Activated T-cell treated with anti-CD3 and anti-CD28 coated beads, Interleukin-2, amount 50 U/mL, for 72 hours (primary cell): ENCODE measurements at places on chromosomes 11 and 22. TPM values are rescaled to one million over a fixed set of nuclear protein-coding genes. Genes with fewer than 3 reads are reported as not detected.

DNA sequence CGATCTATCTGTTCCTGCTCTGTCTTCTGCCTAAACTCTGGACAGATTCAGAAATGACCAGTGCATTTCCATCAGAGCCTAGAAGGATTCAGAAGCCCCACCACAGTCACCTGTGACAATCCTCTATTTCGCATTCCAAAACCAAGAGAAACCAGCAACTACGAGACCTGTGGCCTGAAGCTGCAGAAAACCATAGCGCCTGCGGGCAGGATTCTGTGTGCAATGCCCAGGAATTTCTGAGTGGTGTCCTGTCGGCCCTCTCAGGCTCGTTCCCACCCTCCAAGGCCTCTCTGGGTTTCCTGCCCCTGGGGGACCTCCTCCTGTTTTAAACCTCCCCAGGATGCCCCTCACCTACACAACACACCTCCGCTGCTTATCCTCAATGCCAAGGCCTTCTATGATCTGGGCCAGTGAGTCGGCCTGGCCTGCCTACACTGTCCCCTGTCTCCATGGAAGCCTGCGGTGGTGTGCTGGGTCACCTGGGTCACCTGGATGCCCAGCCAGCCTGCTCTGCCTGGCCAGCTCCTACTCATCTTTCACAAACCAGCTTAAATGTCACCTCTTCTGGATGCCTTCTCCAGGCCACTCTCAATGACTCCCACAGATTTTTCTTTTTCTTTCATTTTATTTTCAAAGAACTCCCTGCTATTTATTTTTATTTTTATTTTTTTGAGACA lies 198.3 kb downstream of the CEP164 start:
- H3K4me1 ChIP-seq, result no peaks in the 10 kb centered on the region
- no peak overlapping the region for H3K27ac ChIP-seq
- DNase-seq, result no peak
- no peaks in the 10 kb centered on the region for H3K27me3 ChIP-seq

GRCh38 chr11:117199053-117199915 lies at the start of gene TAGLN:
Gene TAGLN, plus strand, starts transcription at chr11:117199370. Its CDS starts 3,644 bp downstream, at chr11:117203014.
- no peaks in the 10 kb centered on the region for H3K4me1 ChIP-seq
- DNase-seq, result no peak
- peaks cover 1% of the 10 kb centered on the region for H3K36me3 ChIP-seq

DNA sequence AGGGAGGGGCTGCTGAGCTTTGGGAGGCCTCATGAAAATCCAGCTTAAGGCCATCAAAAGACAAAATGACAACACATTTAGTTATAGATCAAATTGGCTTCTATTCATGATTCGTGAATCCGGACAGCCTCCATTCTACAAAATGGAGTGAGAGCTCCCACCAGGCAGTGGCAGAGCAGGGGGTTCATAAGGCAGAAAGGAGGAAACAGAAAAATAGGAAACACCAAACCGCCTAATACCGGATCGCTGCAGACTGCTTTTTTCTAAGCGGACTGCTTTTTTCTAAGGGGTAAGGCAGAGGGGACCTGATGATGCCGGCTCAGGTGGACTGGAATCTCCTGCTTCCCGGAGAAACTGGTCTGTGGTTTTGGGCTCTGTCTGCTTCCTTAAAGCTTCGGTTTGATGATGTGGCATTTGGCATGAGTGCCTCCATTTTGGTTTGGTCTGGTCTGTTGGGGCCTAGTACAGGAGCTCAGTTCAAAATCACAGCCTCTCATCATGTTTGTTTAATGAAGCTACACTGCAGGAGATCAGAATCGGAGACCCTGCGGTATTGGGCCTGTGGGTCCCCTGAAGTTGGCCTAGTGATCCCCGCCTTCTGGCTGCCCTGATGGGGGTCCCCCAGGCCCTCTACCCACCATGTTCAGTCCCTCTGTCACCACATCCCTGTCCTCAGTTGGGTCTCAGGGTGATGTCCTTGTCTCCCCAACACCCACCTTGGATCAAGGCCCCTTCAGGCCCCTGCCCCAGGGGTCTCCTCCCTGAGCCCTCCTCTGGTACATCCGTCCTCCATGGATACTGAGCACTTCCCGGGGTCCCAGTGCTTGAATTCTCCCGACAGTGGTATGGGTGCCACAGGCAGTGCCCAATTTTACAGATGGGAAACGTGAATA lies 1.2 kb downstream of the ALDH3B1 start:
- H3K4me1 ChIP-seq, result no peaks in the 10 kb centered on the region
- H3K27me3 ChIP-seq, result no peaks in the 10 kb centered on the region
- DNase-seq, result no peak
- no peak overlapping the region for H3K4me3 ChIP-seq

- no peak overlapping the region for H3K27ac ChIP-seq
- no peaks in the 10 kb centered on the region for H3K36me3 ChIP-seq
- H3K27me3 ChIP-seq, result no peaks in the 10 kb centered on the region
- no peak for DNase-seq
- no peak overlapping the region for H3K4me3 ChIP-seq
- H3K4me1 ChIP-seq, result no peaks in the 10 kb centered on the region
These were observed 459.9 kb upstream of the CCDC179 start for GRCh38 chr11:23320131-23320530.

GRCh38 chr11:34379539-34379938 lies 21.7 kb upstream of the ABTB2 start:
- peaks cover 6% of the 10 kb centered on the region for H3K4me1 ChIP-seq
- H3K36me3 ChIP-seq, result peaks cover 16% of the 10 kb centered on the region
- no peak for DNase-seq
- H3K27ac ChIP-seq, result no peak overlapping the region
- H3K27me3 ChIP-seq, result peaks cover 24% of the 10 kb centered on the region

DNA sequence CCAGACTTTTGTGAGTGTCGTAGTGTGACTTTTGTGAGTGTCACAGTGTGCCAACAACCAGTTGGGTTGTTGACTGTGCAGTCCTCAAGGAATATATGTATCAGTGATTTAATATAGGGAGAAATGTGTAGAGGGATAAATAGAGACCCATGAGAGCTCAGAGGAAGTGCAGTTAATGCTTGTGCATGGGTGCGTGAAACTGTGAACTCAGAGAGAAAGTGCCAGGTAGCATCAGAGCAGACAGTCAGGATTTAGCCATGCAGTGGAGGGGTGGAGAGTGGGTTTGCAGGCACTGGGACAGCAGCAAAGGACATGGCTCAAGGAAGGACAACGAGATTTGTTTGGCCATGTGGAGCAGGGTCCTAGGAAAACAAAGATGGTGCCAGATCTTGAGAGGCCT lies 33.6 kb downstream of the YWHAH start:
- H3K27ac ChIP-seq, result no peak overlapping the region
- no peaks in the 10 kb centered on the region for H3K36me3 ChIP-seq
- no peak for DNase-seq
- peaks cover 7% of the 10 kb centered on the region for H3K4me1 ChIP-seq
- H3K4me3 ChIP-seq, result no peak overlapping the region

GRCh38 chr11:7531011-7531410 lies 17.2 kb downstream of the PPFIBP2 start:
- no peak for DNase-seq
- H3K36me3 ChIP-seq, result no peaks in the 10 kb centered on the region
- H3K4me1 ChIP-seq, result peaks cover 66% of the 10 kb centered on the region

DNA sequence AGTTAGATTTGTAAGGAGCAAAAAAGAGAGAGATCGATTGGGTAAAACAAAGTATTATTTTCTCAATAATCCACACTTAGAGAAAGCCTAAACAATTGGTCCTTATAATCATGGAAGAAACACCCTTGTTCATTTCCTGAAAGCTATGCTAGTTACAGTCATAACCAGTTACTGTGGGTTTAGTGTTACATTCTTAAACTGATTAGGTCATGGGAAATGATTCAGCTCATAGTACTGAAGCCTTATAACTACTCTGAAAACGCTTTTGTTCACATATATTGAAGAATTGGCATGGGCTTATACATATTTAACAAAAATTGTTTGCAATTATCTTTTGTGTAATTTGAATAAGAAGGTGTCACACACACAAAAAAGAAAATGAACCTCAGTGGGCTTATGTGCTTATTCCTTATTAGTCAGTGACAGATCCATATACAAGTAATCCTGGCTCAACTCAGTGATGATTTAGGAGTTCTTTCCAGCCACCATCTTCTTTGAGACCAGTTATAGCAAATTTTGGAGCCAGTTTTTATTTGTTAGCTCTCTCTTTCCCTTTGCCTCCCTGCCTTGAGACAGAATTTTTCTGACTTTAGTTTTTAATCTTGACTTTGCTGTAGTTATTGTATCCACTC lies 198.5 kb upstream of the CTSC start:
- no peak for DNase-seq
- H3K4me1 ChIP-seq, result peaks cover 26% of the 10 kb centered on the region
- peaks cover 4% of the 10 kb centered on the region for H3K36me3 ChIP-seq
- H3K4me3 ChIP-seq, result peak overlapping the region; percentile 21
- H3K27ac ChIP-seq, result peak overlapping the region; percentile 59
- H3K27me3 ChIP-seq, result peaks cover 27% of the 10 kb centered on the region

DNA sequence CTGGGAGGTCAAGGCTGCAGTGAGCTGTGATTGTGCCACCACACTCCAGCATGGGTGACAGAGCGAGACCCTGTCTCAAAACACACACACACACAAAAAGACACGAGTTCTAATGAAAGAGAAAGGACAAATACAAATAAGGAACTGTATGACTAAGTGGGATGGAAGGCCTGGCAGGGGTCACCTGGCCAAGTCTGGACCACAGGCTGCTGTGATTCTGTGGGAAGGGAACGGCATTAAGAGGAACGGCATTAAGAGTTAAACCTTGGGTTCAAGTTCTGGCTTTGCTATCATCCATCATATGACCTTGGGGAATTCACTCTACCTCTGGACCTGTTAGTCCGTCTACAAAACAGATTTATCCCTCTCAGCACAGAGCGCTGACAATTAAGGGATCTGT lies 47.7 kb downstream of the LRFN4 start:
- H3K27ac ChIP-seq, result no peak overlapping the region
- H3K4me3 ChIP-seq, result no peak overlapping the region
- H3K36me3 ChIP-seq, result no peaks in the 10 kb centered on the region
- DNase-seq, result no peak
- no peaks in the 10 kb centered on the region for H3K27me3 ChIP-seq

GRCh38 chr11:117663414-117663813 lies 133.6 kb downstream of the DSCAML1 start:
- H3K36me3 ChIP-seq, result no peaks in the 10 kb centered on the region
- H3K4me1 ChIP-seq, result no peaks in the 10 kb centered on the region
- peaks cover 7% of the 10 kb centered on the region for H3K27me3 ChIP-seq
- H3K27ac ChIP-seq, result no peak overlapping the region

Gene TTC36
- total RNA-seq, result 1.4 TPM

DNA sequence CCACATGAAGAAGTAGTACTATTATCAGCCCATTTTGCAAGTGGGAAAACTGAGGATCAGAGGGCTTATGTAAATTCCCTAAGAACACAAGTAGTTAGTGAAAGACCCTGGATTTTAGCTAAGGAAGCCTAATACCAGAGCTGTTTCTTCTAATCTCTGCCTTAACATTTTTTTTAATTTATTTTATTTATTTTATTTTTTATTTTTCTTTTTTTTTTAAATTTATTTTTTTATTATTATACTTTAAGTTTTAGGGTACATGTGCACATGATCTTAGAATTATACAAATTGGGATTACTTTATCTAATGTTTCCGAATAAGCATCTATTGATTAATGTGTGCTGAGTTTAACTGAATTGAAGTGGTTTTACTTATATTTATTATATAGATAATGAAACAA lies 1015.3 kb downstream of the LRRC4C start:
- no peaks in the 10 kb centered on the region for H3K27me3 ChIP-seq
- no peak overlapping the region for H3K4me3 ChIP-seq
- no peaks in the 10 kb centered on the region for H3K4me1 ChIP-seq
- DNase-seq, result no peak
- H3K27ac ChIP-seq, result no peak overlapping the region
- peaks cover 5% of the 10 kb centered on the region for H3K36me3 ChIP-seq

GRCh38 chr11:116122697-116123472 lies 618.7 kb upstream of the CADM1 start:
- H3K27ac ChIP-seq, result no peak overlapping the region
- no peak overlapping the region for H3K4me3 ChIP-seq
- no peak for DNase-seq
- H3K4me1 ChIP-seq, result no peaks in the 10 kb centered on the region

- peak; percentile 67 for DNase-seq
- H3K4me3 ChIP-seq, result no peak overlapping the region
- H3K27me3 ChIP-seq, result peaks cover 15% of the 10 kb centered on the region
These were observed 8.6 kb upstream of the UPB1 start for GRCh38 chr22:24486501-24486921.

Gene C11orf21
- 16.6 TPM for total RNA-seq

GRCh38 chr11:87150936-87151335 lies 113.2 kb downstream of the TMEM135 start:
- H3K4me1 ChIP-seq, result peaks cover 6% of the 10 kb centered on the region
- no peak overlapping the region for H3K27ac ChIP-seq
- H3K27me3 ChIP-seq, result no peaks in the 10 kb centered on the region
- no peak for DNase-seq
- peaks cover 2% of the 10 kb centered on the region for H3K36me3 ChIP-seq

- H3K36me3 ChIP-seq, result no peaks in the 10 kb centered on the region
- peaks cover 11% of the 10 kb centered on the region for H3K27me3 ChIP-seq
- H3K27ac ChIP-seq, result no peak within 1 kb of the TSS
- peaks cover 7% of the 10 kb centered on the region for H3K4me1 ChIP-seq
- no peak for DNase-seq
- H3K4me3 ChIP-seq, result no peak within 1 kb of the TSS
These were observed at the start of gene CCDC81 for GRCh38 chr11:86374586-86374985. Gene CCDC81, plus strand, starts transcription at chr11:86374887. Its CDS starts 277 bp downstream, at chr11:86375164.

Gene DCHS1
- total RNA-seq, result 2.9 TPM

Gene NNMT
- total RNA-seq, result not detected

- H3K36me3 ChIP-seq, result peaks cover 2% of the 10 kb centered on the region
- no peak for DNase-seq
- H3K27ac ChIP-seq, result no peak overlapping the region
- H3K4me3 ChIP-seq, result no peak overlapping the region
These were observed 212.0 kb downstream of the SWAP70 start for GRCh38 chr11:9875862-9876261.

DNA sequence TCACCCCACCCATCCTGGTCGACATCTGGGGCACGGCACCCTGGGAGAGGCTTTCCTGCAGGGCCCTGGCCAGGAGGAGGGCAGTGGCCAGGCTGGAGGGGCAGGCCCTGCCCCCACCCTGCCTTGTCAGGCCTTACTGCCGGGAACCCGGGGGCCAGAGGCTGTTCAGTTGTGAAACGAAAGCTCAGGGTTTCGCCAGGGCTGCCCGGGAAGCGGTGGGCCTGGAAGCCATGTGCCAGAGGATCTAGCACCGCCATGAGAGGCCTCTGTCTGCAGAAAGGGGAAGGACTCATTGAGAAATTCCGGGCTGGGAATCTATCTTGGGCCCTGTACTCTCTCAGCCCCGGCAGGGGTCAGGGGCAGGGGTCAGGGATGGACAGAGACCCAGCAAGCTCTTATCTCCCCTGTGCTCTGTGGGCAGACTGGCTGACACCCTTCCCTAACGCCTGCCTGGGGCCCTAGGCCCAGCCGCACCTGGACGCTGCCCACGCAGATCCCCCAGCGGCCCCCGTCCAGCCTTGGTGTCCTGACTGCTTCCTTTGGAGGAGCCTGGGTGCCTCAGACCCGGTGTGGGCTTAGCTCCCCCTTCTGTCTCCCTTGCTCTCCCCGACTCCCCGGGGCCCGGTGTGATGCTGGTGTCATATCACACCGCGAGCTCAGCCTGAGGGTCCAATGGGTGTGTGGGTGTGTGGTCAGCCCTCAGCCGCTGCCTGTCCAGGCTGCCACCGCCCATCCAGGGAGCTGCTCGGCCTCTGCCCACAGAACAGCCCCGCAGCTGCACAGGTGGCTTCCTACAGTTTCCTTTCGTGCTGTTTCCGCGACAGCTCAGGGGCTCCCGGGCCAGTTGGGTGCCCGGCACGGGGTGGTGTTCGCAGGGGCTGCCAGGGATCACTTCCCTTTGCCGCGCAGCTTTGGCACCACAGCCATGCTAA lies 6.5 kb downstream of the PIM3 start:
- H3K36me3 ChIP-seq, result peaks cover 13% of the 10 kb centered on the region
- H3K27ac ChIP-seq, result peak overlapping the region; percentile 82
- H3K4me3 ChIP-seq, result peak overlapping the region; percentile 41
- no peaks in the 10 kb centered on the region for H3K27me3 ChIP-seq
- DNase-seq, result no peak
